T-helper 2 cell (primary cell): ENCODE measurements at places on chromosomes 7 and 10.

- DNase-seq, result no peak
Observed at GRCh38 chr7:84914598-84914997, 272.3 kb downstream of the SEMA3D start.

GRCh38 chr10:1648648-1649047 lies 88.7 kb downstream of the ADARB2 start:
- no peak for DNase-seq

DNA sequence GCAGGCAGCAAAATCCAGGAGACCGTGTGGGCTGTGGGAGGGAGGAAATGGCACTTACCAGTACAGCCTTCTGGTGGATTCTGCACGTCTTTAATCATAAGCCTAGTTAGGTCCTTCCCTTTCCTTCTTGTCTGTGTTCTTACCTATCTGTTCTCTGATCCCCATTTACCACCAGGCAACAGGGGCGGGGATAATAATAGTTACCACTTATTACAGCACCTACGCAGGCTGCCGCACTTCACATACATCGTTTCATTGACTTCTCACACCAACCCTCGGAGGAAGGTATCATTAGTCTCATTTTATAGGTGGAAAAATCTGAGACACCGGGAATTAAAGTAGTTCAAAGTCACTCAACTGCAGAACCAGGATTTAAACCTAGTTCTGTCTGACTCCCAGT lies 4.5 kb upstream of the EPHA1 start:
- no peak for DNase-seq

DNA sequence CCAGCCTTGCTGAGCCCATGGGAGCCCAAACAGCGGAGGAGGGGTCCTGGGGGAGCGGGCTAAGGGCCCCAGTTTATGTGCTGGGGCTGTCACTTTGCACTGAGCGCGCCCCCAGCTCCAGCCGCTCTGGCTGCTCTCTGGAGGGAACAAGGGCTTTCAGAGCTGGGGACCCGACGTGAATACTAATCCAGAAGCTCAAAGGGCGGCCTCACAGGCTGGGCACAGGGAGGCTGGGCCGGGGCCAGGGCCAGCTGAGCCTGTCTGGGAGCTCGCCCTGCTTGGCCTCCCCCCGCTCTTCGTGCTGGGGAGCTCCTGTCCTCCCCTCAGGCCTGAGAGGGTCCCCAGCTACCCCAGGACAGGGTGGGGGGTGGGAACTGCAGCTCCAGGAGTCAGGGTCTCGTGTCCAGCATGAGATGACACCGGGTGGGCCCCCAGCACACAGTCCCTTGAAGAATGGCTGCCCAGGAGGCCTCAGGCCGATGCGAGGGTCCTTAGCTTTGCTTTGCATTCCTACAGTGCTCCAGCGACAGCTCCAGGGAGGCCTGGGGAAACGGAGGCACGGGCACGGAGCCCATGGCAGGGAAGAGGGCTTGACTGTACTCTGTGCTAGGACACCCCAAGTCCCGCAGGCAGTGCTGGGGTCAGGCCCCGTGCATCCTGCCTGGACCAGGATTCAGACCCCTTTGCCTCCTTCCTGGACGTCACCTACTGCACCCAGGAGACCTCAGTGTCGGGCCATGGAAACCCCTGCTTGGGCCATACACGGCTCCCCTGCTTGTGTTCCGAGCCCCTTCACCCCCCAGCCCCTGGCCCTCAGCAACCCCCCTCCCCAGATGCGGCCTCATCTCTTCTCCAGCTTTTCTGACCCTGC lies 5.8 kb upstream of the AMZ1 start:
- DNase-seq, result no peak

DNA sequence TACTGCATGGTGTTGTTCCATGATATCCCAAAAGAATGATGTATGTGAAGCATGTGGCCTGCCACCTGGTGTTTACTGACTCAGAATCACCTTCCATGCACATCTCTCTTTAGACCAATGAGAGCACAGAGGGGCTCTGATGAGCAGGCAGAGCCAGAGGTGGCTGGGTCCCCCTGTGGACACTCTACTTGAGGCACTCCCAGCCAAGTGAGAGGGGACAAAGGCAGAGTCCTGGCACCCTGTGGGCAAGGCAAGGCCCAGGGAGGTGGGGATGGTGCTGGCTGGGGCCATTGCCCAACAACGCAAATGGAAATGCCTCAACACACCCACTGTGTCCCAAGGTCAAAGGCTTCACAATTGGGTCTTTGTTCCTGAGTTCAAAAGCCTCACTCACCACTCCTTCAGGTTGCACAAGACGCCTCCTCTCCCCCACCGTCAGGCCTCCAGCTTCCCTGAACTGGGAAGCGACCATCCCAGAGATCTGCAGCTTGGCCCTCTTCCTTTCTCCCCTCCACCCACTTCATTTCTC lies 164.6 kb downstream of the NEURL1 start:
- DNase-seq, result no peak

GRCh38 chr7:33038639-33039038 lies 23.9 kb downstream of the NT5C3A start:
- no peak for DNase-seq

GRCh38 chr10:130491693-130492050 lies 355.5 kb downstream of the GLRX3 start:
- DNase-seq, result no peak

DNA sequence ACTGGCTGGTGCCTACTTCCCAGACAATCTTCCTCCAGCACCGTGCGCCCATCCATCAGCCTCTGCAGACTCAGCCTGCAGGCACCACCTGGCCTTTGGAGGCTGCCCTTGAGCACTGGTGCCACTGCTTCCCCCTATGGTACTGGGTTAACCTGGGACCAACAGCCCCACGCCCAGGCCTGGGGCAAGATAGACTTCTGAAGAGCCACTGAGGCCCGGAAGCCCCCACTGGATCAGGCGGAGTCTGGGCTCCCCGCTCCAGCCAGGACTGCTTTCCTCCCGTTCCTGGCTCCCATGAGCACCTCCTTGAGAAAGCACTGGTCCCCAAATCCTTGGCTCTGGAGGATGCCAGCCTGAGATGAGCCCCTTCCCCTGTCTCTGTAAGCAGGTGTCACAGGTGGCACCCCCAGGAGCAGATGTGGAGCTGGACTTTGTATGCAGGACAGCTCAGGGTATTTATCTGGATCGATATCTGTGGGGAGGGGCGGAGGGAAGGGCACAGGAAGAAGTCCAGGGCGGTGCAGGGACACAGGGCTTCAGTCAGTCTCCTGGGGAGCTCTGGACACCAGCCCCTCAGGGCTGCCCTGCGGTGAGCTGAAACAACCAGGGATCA lies 206.5 kb upstream of the PPP2R2D start:
- no peak for DNase-seq

GRCh38 chr7:127530148-127530547 lies 55.2 kb downstream of the GCC1 start:
- no peak for DNase-seq

DNA sequence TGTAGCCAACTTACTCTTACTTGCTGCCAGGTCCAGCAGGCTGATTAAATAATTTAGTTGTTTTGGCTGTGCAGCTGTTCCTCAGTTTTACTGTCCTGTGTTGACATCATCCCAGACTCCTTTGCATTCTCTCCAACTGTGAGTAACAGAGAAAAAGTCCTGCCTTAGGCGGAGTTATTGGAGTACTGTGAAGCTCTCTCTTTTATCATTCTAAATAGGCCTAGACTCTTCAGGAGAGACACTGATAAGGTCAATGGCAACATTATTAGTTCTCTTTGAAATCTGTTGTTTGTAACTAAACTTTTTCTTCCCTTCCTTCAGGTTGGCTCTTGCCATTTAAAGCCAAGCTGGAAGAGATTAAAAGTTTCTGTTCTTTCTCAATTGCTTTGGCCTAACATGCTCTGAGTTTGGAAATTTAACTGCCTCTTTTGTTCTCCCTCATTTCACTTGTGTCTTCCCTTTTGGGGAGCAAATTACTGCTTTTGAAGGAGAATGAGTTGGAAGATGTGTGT lies 215.7 kb upstream of the CSTF2T start:
- no peak for DNase-seq

GRCh38 chr10:104029521-104029860 lies 56.2 kb downstream of the COL17A1 start:
- no peak for DNase-seq

- no peak for DNase-seq
Observed at GRCh38 chr7:97012365-97013133, 7.2 kb downstream of the DLX6 start.

DNA sequence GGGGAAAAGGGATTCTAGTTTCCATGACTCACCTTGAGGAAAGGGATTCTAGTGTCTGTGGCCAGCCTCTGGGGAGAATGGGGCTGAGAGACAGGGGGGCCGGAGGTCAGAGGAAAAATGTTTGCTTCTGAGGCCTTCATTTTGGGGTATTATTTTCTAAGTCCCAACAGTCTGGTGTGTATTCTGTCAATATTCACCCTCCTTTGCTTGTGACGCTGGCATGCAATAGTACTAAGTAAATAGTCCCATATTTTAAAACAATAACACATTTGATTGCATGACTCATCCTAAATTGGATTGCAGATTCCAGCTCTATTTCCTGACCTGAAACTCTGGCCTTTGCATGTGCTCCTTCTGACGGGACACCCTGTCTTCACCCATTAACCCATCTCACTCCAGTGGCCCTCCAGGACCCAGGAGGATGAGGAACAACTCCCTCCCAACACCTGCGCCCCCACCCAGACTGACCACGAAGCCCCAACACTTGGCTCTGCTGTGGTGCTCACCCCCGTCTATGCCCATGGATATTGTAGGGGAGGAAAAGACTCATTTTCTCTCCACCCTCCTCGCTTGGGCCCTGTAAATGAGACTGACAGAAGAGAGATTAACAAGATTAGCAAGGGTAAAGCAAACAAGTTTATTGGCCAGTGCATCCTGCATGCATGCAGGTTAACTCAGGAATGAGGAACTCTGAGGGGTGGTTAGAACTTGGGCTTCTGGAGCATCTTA lies 495.6 kb upstream of the KLF6 start:
- DNase-seq, result no peak

- no peak for DNase-seq
Observed at GRCh38 chr10:58372607-58373441, 12.4 kb upstream of the TFAM start.

DNA sequence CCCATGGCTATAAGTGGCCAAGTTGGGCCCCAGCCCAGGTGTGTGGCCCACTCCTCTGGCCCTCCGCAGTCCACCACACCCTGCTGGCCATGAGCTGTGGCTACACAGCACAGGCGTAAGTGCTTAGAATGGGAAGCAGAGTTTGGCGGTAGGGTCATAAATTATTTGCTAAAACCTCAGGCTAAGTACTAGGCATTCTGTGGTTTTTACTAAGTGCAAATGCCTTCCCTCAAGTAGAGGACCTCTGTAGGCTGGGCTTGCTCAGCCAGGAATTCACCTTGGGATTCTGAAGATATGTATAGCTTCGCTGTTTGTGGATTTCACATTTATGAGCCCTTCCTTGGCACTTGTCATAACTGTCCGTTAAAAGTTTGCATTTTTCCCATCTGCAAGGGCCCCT lies 44.8 kb upstream of the LOXL4 start:
- DNase-seq, result no peak

- DNase-seq, result no peak
Observed at GRCh38 chr7:83655951-83656556, 7.1 kb upstream of the SEMA3E start.

GRCh38 chr10:101617824-101618568 lies 29.9 kb downstream of the DPCD start:
- no peak for DNase-seq

- no peak for DNase-seq
Observed at GRCh38 chr7:75578081-75578480, 86.0 kb downstream of the SPDYE5 start.

GRCh38 chr7:140165422-140165821 lies 11.4 kb downstream of the KDM7A start:
- no peak for DNase-seq
